Fibroblast of skin of scalp (primary cell): ENCODE measurements at places on chromosomes 13 and 19.

- DNase-seq = peak; percentile 6
Observed at GRCh38 chr19:52343548-52343947, 7.5 kb downstream of the ZNF610 start.

DNA sequence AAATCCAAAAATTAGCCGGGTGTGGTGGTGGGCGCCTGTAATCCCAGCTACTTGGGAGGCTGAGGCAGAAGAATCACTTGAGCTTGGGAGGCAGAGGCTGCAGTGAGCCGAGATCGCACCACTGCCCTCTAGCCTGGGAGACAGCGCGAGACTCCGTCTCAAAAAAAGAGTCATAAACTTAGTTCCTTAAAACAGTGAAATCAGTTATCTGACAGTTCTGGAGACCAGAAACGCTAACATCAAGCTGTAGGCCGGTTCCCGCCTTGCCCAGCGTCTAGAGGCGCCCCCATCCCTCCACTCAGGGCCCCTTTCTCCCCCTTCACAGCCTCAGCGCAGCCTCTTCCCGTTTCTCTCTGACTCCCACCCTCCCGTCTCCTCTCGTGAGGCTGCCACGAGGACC lies 11.9 kb downstream of the ADAT3 start:
- DNase-seq = no peak

- no peak for DNase-seq
Observed at GRCh38 chr19:7677669-7678311, 900 bp downstream of the MCEMP1 start.

DNA sequence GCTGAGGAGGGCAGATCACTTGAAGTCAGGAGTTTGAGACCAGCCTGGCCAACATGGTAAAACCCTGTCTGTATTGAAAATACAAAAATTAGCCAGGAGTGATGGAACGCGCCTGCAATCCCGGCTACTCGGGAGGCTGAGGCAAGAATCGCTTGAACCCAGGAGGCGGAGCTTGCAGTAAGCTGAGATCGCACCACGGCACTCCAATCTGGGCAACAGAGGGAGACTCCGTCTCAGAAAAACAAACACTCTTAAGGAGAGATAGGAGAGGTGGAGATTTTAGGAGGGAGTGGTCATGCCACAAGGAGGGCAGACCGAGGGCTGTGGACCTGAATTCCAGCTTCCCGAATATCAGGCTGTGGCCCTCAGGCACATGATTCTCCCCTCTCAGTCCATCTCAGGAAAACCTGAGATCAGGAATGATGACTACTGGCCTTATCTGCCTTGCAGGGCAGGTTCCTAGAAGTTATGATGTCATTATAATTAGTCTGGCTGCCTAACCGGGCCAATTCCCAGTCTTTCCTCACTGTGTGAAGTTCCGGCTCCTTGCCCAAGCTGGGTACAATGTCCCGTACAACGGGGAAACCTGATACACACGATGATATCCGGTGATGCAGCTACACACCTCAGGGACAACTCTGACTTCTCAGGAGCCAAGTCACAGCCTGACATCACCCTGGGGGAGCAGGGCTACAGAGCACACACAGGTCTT lies 2.5 kb downstream of the SLC35E1 start:
- no peak for DNase-seq

DNA sequence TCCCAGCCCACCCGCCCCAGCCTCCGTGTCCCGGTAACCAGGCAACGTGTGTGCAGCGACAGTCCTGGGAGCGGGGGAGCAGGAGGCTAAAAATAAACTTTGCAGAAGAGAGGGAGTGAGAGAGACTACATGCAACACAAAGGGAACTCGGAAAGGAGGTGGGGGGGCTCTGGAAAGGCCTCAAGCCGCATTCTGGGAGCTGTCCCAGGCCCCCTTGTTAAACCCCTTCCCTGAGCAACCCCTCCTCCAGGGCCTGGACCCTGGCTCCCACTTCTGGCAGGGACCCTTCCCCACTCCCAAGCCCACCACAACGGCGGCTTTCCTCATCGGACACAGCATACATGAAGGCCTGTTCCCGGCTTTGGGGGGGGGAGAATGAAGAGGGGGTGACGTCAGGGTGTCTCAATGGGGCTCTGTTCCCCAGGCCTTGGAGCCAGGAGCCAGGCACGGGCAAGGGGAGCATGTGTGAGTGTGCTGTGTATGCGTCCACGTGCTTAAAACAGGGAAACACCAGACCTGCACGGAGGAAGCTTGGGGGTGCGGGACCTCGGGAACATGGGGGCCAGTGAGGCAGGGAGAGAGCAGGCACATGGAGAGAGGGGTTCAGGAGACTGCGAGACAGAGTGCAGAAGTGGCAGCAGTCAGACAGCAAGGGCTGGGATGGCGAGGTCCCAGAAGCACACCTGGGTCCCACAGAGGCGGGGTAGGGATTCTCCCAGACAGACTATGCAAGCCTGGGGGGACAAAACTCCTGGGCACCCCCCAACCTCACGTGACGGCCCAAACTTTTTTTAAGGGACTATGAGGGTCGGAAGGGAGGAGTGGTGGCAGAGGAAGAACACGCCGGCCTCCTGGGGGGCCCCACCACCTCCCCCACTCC lies 2.3 kb downstream of the ERF start:
- DNase-seq = peak; percentile 47

GRCh38 chr19:17234911-17235299 lies 8.9 kb downstream of the OCEL1 start:
- DNase-seq = peak; percentile 46

DNA sequence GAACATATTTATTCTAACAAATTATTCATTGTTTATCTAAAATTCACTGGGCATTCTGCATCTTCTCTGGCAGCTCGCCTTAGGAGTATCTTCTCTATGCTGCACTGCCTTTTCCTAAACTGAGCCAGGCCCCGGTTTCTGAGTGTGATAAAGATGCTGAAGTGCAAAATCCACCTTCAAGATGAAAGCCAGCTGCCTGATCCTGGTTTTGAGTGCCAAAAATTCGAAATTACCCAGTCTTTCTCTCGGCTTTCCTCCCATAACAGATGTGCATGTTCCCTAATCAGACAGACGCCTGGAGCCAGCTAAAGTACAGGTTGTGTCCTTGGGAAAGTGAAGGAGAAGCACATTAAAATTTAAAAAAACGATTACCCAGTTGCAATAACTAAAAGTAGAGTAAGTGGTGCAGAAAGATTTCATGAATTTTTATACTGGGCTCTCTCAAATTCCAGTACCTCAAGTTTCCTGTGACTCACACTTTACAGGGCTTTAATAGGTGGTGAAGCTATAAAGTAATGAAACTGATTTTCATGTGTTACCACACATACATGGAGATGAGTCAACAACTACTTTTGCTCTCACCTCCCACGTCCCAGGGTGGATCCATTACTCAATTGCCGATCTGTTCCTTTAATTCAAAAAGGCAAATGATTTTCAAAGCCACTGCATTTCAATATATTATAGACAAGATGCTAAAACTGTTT lies 65.0 kb upstream of the GTF2F2 start:
- DNase-seq = peak; percentile 80

GRCh38 chr13:97565906-97566305 lies 131.9 kb downstream of the RAP2A start:
- DNase-seq = no peak

DNA sequence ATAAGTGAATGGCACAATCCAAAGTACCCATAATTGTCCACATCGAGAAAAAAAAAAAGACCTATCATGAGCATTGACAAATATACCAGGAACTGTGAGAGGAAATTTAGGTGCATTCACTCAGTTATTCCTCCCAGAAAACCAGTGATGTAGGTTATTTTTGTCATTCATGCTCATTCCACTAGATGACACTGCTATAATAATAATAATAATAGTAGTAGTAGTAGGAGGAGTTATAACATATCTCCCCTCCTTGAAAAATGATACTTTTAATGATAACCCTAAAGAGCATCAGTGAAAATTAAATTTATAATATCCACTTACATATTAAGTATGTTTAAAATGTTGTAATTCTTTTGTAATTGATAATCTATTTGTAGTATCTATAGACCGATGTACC lies 463.9 kb upstream of the MIR17HG start:
- DNase-seq = no peak

DNA sequence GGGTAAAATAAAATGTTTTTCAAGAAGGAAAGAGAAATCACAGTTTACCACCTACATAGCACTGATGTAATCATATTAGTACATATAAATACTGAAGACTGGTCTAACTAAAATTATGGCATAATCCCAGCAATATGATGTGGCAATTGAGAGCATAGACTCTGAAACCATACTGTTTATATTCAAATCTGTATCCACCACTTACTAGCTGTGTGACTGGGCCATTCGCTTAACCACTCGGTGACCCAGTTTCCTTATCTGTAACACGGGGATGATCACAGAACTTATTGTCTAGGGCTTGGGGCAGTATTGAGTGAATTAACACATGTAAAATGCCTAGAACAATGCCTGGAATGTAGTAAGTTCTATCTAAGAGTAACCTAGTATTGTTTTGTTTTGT lies 13.1 kb upstream of the GTF3A start:
- DNase-seq = no peak
